MCF 10A (cell line): ENCODE measurements at places on chromosomes 16 and 17. TPM values are rescaled to one million over a fixed set of nuclear protein-coding genes. Genes with fewer than 3 reads are reported as not detected.

DNA sequence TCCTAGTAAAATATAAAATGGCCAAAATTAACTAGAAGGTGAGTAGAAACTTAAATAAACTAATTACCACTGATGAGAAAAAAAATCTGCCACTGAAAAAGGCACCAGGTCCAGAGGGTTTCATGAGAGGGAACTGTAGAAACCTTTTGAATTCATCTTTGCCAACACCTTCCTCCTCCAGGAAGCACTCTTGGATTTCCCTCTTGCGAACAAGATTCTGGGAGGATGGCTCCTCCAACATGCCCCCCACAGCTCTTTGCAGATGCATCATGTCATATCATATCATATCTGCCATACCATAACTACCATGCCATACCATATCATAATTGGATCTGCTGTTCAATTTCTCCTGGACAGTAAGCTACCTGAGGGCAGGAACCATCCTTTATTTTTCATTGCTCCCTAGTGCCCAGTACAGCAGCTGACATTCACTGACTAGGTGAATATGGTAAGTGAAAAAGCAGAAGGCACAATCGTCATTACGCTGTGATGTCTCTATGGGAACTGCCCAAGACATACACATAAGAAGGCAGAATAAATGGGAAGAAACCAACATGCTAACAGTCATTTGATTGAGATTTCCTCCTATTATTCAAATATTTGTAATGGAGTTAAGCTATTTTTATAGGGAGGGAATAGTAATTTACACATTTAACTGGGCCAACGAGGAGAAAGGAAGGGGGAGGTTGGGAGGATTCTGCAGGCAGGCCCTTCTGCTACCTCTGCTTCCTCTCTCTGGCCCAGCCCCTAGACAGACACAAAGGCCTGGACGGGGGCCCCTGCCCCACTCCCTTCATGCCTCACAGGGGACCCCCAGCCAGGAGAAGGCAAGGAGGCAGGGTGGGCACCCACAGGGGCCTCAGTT, 110.1 kb upstream of the SMURF2 start:
- no peak overlapping the region for H3K27ac ChIP-seq
- no peak overlapping the region for H3K4me3 ChIP-seq
- H3K27me3 ChIP-seq, result no peaks in the 10 kb centered on the region
- no peaks in the 10 kb centered on the region for H3K4me1 ChIP-seq
- no peak for DNase-seq

GRCh38 chr17:49944273-49944870, 24.6 kb upstream of the DLX4 start:
- H3K27me3 ChIP-seq, result peaks cover 83% of the 10 kb centered on the region
- no peaks in the 10 kb centered on the region for H3K4me1 ChIP-seq
- DNase-seq, result no peak
- no peaks in the 10 kb centered on the region for H3K36me3 ChIP-seq
- H3K4me3 ChIP-seq, result no peak overlapping the region

DNA sequence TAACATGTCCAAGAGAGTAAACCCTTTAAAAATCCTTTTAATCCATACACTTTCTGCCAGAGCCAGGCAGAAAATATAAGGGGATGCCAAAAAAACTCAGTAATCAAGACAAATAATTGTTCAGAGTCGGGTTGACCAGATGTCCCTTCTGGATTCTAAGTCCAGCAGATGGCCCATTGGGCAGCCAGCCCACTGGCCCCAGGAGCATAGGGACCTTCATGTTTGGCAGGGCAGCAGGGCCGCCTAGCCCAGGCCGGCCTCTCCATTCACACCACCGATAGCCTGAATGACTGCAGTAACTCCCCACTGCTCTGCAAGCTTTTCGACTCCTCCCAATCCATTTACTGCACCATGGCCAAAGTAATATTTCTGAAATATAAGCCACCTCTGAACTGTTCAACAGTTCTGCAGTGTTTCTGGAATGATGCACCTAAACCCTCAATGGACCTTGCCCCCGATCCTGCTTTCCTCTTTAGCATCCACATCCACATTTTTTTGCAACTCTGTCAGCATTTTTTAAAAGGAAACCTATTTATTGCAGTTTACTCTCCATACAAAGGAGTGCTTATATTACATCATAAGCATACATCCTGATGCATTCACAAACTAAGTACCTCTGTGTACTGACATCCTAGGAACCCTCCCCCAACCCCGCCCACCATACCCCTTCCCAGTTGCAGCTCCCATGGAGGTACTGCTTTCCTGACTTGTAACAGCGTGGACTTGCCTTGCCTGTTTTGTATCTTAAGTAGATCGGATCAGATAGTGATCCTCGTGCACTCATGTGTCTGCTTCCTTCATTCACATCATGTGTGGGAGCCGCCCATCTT, 46.4 kb downstream of the LDHD start:
- H3K4me3 ChIP-seq, result no peak overlapping the region
- H3K27me3 ChIP-seq, result no peaks in the 10 kb centered on the region
- H3K27ac ChIP-seq, result no peak overlapping the region
- DNase-seq, result no peak

- H3K36me3 ChIP-seq, result no peaks in the 10 kb centered on the region
- H3K27ac ChIP-seq, result peak overlapping the region; percentile 7
- H3K4me1 ChIP-seq, result peaks cover 11% of the 10 kb centered on the region
- H3K4me3 ChIP-seq, result no peak overlapping the region
Measured at GRCh38 chr17:16407911-16408588, 7.3 kb upstream of the TRPV2 start.

DNA sequence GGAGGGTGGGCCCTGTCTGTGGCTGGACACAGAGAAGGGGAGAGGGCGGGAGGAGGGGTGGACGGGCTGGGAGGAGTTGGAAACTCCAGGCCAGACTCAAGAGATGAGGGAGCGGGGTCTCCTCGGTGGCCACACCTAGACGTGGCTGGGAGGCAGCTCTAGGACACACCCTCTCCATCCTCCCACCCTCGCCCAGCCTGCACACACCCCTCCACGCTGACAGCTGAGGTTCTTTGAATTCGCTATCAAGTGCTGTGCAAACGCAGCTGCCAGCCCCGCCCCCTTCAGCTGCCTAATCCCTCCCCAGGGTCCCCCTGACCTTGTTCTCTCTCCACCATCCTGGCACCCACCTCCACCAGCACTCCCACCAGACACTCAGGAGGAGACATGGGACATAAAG, 48.7 kb downstream of the DNAH17 start:
- H3K4me3 ChIP-seq, result no peak overlapping the region
- peaks cover 5% of the 10 kb centered on the region for H3K36me3 ChIP-seq
- DNase-seq, result no peak
- peaks cover 10% of the 10 kb centered on the region for H3K27me3 ChIP-seq
- H3K4me1 ChIP-seq, result peaks cover 8% of the 10 kb centered on the region
- H3K27ac ChIP-seq, result no peak overlapping the region

DNA sequence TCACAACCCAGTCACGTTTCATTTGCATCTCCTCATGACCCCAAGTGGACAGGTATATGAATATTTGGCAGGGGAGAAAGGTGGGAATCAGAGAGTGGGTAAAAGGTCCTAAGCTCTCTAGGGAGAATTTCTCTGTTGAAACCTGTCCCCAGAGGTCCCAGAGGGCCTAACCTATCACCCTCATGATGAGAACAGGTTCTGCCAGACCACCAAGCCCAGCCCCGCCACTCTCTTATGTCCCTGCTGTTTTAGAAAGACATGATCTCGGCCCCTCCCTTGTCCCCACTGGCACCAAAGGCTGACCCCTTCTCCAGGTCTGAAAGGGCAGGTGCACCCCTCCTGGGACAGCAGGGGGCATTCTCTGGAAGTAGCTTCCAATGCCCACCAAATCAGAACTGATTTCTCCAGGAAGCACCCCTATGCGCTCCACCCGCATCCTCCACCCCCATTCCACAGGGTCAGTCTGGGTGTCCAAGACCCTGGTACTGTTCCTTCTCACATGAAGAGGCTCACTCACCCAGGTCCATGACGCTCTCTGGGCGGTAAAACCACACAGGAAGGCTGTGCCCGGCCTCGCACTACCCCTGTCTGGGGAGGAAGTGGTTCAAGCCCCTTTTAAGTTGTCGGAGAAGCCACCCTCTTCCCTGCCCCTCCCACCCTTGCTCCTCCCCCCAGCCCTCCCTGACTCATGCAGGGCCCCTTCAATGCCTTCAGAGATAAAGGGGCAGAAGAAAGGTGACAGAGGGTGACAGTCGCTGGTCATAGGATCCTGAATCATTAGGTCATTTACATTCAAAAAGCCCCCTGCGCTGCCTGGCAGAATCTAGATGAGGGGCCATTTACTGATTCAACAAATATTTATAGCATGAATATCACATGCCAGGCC, at the start of gene CCR7:
Gene CCR7 (minus strand): TSS at position 590 of the 886 bp plus-strand sequence. CDS start 63 bp downstream, at position 527.
- peaks cover 55% of the 10 kb centered on the region for H3K27me3 ChIP-seq
- peaks cover 6% of the 10 kb centered on the region for H3K4me1 ChIP-seq
- H3K36me3 ChIP-seq, result no peaks in the 10 kb centered on the region
- no peak for DNase-seq

GRCh38 chr17:15340966-15341365, 431 bp downstream of the TEKT3 start:
- H3K27me3 ChIP-seq, result peaks cover 45% of the 10 kb centered on the region
- H3K4me3 ChIP-seq, result peak overlapping the region; percentile 67
- H3K4me1 ChIP-seq, result no peaks in the 10 kb centered on the region
- no peak overlapping the region for H3K27ac ChIP-seq
- DNase-seq, result no peak

GRCh38 chr16:83345846-83346640, 461.7 kb upstream of the HSBP1 start:
- H3K27ac ChIP-seq, result peak overlapping the region; percentile 93
- DNase-seq, result no peak
- H3K36me3 ChIP-seq, result peaks cover 4% of the 10 kb centered on the region
- peaks cover 17% of the 10 kb centered on the region for H3K4me1 ChIP-seq
- no peaks in the 10 kb centered on the region for H3K27me3 ChIP-seq

- H3K4me1 ChIP-seq, result peaks cover 27% of the 10 kb centered on the region
- H3K4me3 ChIP-seq, result peak overlapping the region; percentile 64
- no peaks in the 10 kb centered on the region for H3K27me3 ChIP-seq
- H3K36me3 ChIP-seq, result peaks cover 21% of the 10 kb centered on the region
- peak; percentile 96 for DNase-seq
- H3K27ac ChIP-seq, result peak overlapping the region; percentile 97
Measured at GRCh38 chr17:82205720-82206508, 6.7 kb downstream of the CCDC57 start.

- no peaks in the 10 kb centered on the region for H3K4me1 ChIP-seq
- H3K36me3 ChIP-seq, result no peaks in the 10 kb centered on the region
- no peak overlapping the region for H3K27ac ChIP-seq
- no peaks in the 10 kb centered on the region for H3K27me3 ChIP-seq
Measured at GRCh38 chr17:3903881-3904290, 11.0 kb upstream of the CAMKK1 start.

- H3K4me1 ChIP-seq, result no peaks in the 10 kb centered on the region
- H3K36me3 ChIP-seq, result no peaks in the 10 kb centered on the region
- no peak overlapping the region for H3K4me3 ChIP-seq
- H3K27me3 ChIP-seq, result no peaks in the 10 kb centered on the region
- no peak for DNase-seq
- H3K27ac ChIP-seq, result no peak overlapping the region
Measured at GRCh38 chr17:68238164-68238870, 9.5 kb upstream of the AMZ2 start.

- no peaks in the 10 kb centered on the region for H3K27me3 ChIP-seq
- no peak for DNase-seq
- H3K36me3 ChIP-seq, result no peaks in the 10 kb centered on the region
- H3K4me1 ChIP-seq, result no peaks in the 10 kb centered on the region
Measured at GRCh38 chr17:15928286-15928785, 16.6 kb upstream of the ADORA2B start.

GRCh38 chr16:309476-309875, 26.5 kb downstream of the PDIA2 start:
- H3K4me3 ChIP-seq, result no peak overlapping the region
- H3K4me1 ChIP-seq, result no peaks in the 10 kb centered on the region
- H3K27me3 ChIP-seq, result no peaks in the 10 kb centered on the region
- H3K27ac ChIP-seq, result no peak overlapping the region
- no peak for DNase-seq

- no peak overlapping the region for H3K27ac ChIP-seq
- no peak overlapping the region for H3K4me3 ChIP-seq
- DNase-seq, result no peak
- H3K36me3 ChIP-seq, result peaks cover 6% of the 10 kb centered on the region
Measured at GRCh38 chr16:87924041-87924810, 12.1 kb downstream of the CA5A start.

- H3K4me3 ChIP-seq, result no peak overlapping the region
- no peak for DNase-seq
- no peaks in the 10 kb centered on the region for H3K4me1 ChIP-seq
- no peaks in the 10 kb centered on the region for H3K36me3 ChIP-seq
- peaks cover 64% of the 10 kb centered on the region for H3K27me3 ChIP-seq
- no peak overlapping the region for H3K27ac ChIP-seq
Measured at GRCh38 chr17:13051915-13052314, 34.1 kb upstream of the ELAC2 start.

GRCh38 chr17:79246225-79247190, 171.9 kb downstream of the ENGASE start:
- H3K27ac ChIP-seq, result no peak overlapping the region
- H3K4me1 ChIP-seq, result peaks cover 6% of the 10 kb centered on the region
- peaks cover 80% of the 10 kb centered on the region for H3K27me3 ChIP-seq
- H3K36me3 ChIP-seq, result no peaks in the 10 kb centered on the region

- H3K4me1 ChIP-seq, result peaks cover 15% of the 10 kb centered on the region
- H3K36me3 ChIP-seq, result peaks cover 50% of the 10 kb centered on the region
- no peaks in the 10 kb centered on the region for H3K27me3 ChIP-seq
- no peak overlapping the region for H3K27ac ChIP-seq
Measured at GRCh38 chr17:82718986-82719685, 2.6 kb downstream of the FN3KRP start.

- peaks cover 7% of the 10 kb centered on the region for H3K4me1 ChIP-seq
- H3K27ac ChIP-seq, result no peak overlapping the region
- H3K4me3 ChIP-seq, result no peak overlapping the region
- DNase-seq, result no peak
- no peaks in the 10 kb centered on the region for H3K27me3 ChIP-seq
Measured at GRCh38 chr16:85222155-85222863, 110.0 kb upstream of the CIBAR2 start.

DNA sequence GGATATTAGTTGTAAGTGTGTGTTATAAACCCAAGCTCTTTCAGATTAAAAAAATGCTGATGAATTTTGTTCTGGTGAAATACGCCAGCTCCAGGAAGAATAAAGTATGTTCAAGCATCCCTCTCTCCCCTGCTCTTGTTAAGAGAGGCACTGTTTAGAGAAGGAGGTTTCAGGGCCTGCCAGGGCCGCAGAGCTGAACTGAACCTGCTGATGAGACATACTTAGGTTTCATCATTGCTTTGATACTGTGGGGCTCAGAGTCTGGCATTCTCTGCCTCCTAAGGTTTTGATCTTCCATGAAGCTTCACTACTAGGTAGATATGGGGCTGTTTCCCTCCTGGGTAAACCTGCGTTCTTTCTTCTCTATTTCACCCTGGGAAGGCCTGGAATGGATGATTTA, 175.3 kb upstream of the FAM20A start:
- H3K27ac ChIP-seq, result no peak overlapping the region
- no peak overlapping the region for H3K4me3 ChIP-seq
- no peaks in the 10 kb centered on the region for H3K36me3 ChIP-seq
- no peak for DNase-seq

ANKS4B gene
- not detected in 2 replicates for total RNA-seq

NOXO1 gene
- total RNA-seq, result 1.1 TPM in 1 of 2 replicates, not detected in the other

TBC1D3B gene
- 12.5 and 14.9 TPM in 2 replicates for total RNA-seq

IKZF3 gene
- not detected in 2 replicates for total RNA-seq

NAGS gene
- 0.88 and 1.6 TPM in 2 replicates for total RNA-seq

NAGLU gene
- total RNA-seq, result 21.0 and 29.5 TPM in 2 replicates

C17orf107 gene
- 3.6 and 4.3 TPM in 2 replicates for total RNA-seq

SLC2A4 gene
- not detected in 2 replicates for total RNA-seq
